GM12878 (cell line): ENCODE measurements at places on chromosomes 1 and 21. TPM values are rescaled to one million over a fixed set of nuclear protein-coding genes. Genes with fewer than 3 reads are reported as not detected.

CELA3A gene
- not detected in 2 replicates for polyA plus RNA-seq

MANEAL gene
- 0.42 and 1.0 TPM in 2 replicates for polyA plus RNA-seq

PLEKHN1 gene
- not detected in 2 replicates for polyA plus RNA-seq

DNA sequence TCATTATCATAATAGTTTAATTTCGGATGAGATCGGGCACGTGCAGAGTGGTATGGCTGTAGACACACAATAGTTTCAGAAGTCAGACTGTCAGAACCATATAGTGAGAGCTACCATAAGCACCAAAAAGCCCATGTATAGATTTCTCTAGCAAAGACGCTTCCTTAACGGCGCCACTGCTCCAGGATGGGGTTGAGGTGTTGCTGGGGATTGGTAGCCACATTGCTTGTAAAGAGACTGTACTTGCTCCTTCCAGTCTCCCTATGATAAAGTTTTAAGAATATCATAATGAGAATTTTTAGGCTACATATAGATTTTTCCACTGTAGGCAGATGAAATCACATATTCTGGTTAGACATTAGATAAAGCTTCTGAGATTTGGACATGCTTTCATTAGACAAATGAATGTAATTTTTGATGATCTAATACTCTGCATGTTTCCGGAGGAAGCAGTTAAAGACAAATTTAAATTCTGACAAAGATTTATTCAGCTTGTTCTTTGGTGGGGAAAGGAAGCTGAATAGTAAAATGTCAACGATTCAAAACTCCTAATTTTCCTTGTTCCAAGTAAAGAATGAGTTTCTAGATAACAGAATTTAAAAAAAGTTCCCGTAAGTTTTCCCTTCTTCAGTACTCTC, 77.7 kb downstream of the MAP3K7CL start:
- no peak for DNase-seq
- H3K27ac ChIP-seq: no peak overlapping the region
- H3K36me3 ChIP-seq: no peaks in the 10 kb centered on the region

GRCh38 chr1:29593601-29594382, 357.5 kb downstream of the PTPRU start:
- no peak overlapping the region for H3K4me3 ChIP-seq
- no peaks in the 10 kb centered on the region for H3K27me3 ChIP-seq
- no peak for DNase-seq
- no peaks in the 10 kb centered on the region for H3K4me1 ChIP-seq
- no peaks in the 10 kb centered on the region for H3K36me3 ChIP-seq

SPATA46 gene
- not detected in 2 replicates for polyA plus RNA-seq

FOXD3 gene
- not detected in 2 replicates for polyA plus RNA-seq

MATN1 gene
- polyA plus RNA-seq: 0.09 and 0.33 TPM in 2 replicates

- H3K36me3 ChIP-seq: no peaks in the 10 kb centered on the region
- no peaks in the 10 kb centered on the region for H3K27me3 ChIP-seq
- H3K27ac ChIP-seq: no peak overlapping the region
- peaks cover 21% of the 10 kb centered on the region for H3K4me1 ChIP-seq
- no peak for DNase-seq
Measured at GRCh38 chr1:66271216-66271903, 262.6 kb upstream of the SGIP1 start.

CDCP2 gene
- polyA plus RNA-seq: not detected in 2 replicates

DNA sequence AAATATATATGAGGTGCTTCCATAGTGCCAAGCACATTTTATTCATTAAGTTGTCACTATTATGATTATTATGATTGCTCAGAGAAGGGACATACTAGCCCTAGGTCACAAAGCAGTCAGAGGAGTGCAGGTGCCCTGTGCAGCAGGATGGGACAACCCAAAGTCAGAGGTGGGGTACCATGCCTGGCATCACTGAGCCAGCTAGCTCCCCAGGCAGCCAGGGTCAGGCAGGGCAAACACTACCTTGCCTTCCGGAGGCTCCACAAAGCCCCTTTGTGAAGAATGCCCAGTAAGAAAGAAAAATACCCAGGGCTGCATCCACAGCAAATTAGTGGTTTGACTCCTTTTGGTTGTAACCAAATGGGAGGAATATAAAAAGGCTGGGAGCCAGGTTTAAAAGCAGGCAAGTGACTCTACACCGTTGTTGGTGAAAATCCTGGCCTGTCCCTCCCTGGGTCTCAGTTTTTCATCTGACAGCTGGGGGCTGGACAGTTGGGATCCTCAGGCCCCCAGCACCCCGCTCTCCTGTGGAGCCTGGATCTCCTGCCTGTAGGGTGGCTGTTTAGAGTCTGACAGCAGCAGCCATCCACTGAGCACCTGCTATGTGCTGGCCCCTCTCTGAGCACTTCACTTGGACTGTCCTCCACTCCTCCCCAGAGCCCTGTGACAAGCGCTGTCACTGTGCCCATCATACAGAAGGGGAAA, 98.8 kb downstream of the GLIS1 start:
- no peaks in the 10 kb centered on the region for H3K36me3 ChIP-seq
- H3K4me1 ChIP-seq: no peaks in the 10 kb centered on the region
- DNase-seq: no peak
- no peak overlapping the region for H3K27ac ChIP-seq
- H3K27me3 ChIP-seq: peaks cover 3% of the 10 kb centered on the region; the same call in 1 of the 2 replicates

DNA sequence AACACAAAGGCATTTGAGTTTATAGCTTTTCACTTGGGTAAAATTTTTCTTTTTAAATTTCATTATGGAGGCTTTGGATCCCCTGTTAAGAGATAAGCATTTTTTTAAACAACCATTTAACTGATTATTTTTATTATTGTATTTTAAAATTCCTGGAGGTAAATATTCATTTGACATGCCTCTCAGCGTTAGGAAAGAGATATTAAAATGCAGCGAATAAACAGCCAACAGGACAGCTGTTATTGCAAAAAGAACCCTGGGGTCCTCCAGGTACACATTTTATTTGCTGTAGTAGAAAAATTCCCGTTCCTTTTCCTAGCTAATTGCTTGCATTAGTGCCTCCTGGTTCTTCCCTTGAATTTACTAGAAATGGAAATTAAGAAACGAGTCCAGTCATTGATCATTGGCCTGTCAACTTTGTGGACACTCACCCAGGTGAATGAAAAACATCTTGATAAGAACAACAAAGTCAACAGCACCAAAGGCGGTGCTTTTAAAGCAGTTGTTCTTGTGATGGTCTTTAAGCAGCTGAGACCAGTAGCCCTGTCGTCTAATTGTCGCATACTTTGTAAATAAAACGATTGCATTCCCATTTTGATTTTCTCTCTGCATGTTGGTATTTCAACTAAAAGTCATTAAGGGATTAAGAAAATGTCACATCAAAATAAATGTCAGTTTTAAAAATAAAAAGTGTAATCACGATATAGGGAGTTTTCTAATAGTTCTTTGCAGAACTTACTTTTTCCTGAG, 282.4 kb downstream of the GRIK1 start:
- no peaks in the 10 kb centered on the region for H3K27me3 ChIP-seq
- no peak overlapping the region for H3K4me3 ChIP-seq
- no peaks in the 10 kb centered on the region for H3K4me1 ChIP-seq
- H3K36me3 ChIP-seq: no peaks in the 10 kb centered on the region

DNA sequence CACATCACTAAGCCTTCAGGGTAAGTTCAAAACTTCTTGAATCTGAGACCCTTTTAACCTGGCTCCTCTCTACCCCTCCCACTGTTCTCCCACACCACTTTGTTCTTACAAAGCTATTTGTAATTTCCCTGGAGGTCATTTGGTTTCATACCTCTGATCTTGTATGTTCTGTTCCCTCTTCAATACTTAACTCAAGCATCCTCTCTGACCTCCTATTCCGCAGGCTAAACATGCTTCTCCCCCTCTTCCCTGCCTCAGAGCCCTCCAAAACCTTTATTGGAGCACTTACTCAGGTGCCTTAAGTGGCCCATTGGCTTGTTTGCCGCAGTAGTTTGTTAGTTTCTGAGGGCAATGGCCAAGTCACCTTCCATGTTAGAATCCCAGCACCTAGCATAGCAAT, 54.8 kb downstream of the SSX2IP start:
- H3K27me3 ChIP-seq: no peaks in the 10 kb centered on the region
- no peaks in the 10 kb centered on the region for H3K36me3 ChIP-seq
- DNase-seq: no peak
- H3K4me1 ChIP-seq: no peaks in the 10 kb centered on the region
- H3K4me3 ChIP-seq: no peak overlapping the region

FAM72D gene
- 17.6 and 18.4 TPM in 2 replicates for polyA plus RNA-seq

DNA sequence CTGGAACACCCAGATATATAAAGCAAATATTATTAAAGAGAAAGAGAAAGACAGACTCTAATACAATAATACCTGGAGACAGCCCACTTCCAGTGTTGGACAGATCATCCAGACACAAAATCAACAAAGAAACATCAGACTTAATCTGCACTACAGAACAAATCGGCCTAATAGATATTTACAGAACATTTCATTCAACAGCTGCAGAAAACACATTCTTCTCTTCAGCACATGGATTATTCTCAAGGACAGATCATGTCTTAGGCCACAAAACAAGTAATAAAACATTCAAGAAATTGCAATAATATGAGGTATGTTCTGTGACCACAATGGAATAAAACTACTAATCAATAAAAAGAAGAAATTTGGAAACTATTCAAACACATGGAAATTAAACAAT, 398.3 kb upstream of the DUSP10 start:
- DNase-seq: no peak
- no peaks in the 10 kb centered on the region for H3K36me3 ChIP-seq
- no peak overlapping the region for H3K27ac ChIP-seq
- H3K4me3 ChIP-seq: no peak overlapping the region
- no peaks in the 10 kb centered on the region for H3K4me1 ChIP-seq

FCGR2B gene
- 112 and 114 TPM in 2 replicates for polyA plus RNA-seq

LCE6A gene
- polyA plus RNA-seq: not detected in 2 replicates

ANGPTL1 gene
- not detected in 2 replicates for polyA plus RNA-seq

DNA sequence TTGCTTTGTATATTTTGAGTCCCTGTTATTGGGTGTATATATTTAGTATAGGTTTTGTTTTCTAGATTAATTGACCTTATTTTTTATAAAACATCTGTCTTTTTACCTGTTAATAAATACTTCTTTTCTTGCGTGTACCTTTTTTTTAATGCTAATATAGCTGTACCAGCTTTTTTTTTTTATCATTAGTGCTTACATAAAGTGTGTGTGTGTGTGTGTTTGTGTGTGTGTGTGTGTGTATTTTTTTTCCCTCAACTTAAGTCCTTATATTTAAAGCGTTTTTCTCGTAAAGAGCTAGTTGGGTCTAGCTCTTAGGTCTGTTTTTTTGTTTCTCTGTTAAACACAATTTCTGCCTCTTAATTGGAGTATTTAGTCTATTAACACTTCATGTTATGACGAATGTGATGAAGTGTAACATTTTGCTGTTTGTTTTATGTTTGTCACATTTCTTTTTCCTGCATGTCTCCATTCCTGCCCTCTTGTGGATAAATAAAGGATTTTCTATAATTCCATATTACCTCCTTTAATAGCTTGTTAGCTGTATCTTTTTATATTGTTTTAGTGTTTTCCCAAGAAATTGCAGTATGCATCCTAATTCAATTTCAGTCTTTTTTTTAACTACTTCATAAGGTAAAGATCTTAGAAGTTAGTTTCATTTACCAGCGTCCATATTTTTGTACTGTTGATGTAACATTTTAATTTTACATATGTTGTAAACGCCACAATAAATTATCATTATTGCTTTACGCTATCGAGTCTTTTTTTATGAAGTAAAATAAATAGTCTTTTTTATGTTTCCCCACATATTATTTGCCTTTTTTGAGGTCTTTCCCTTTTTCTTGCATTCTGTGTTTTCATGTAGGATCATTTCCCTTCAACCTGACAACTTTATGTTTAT, 4.3 kb downstream of the PRMT2 start:
- H3K4me1 ChIP-seq: no peaks in the 10 kb centered on the region
- no peak for DNase-seq
- no peak overlapping the region for H3K27ac ChIP-seq
- H3K27me3 ChIP-seq: no peaks in the 10 kb centered on the region

DNA sequence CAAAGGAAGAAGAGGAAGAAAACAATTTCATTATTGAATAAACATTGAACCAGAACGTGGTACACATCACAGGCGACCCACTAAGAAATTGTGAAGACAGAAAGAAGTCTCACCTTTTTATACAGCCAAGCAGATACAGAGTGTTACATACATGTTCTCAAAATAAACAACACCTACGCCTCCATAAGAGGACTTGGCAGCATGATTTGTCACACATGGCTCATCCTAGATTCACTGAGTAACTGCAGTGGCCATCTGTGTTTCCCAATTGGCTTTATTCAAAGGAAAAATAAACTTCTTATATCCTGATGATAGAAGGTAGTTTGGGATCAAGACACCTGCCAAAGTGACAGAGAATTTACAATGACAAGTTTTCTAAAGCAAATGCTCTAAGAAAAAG, 7.6 kb upstream of the KRTAP19-8 start:
- no peaks in the 10 kb centered on the region for H3K36me3 ChIP-seq
- no peaks in the 10 kb centered on the region for H3K27me3 ChIP-seq
- H3K27ac ChIP-seq: no peak overlapping the region
- no peak overlapping the region for H3K4me3 ChIP-seq

- no peak overlapping the region for H3K4me3 ChIP-seq
- H3K27ac ChIP-seq: no peak overlapping the region
- H3K36me3 ChIP-seq: peaks cover 5% of the 10 kb centered on the region; the same call in 1 of the 2 replicates
- DNase-seq: no peak
- no peaks in the 10 kb centered on the region for H3K4me1 ChIP-seq
Measured at GRCh38 chr1:172613294-172613693, 45.6 kb upstream of the FASLG start.

GRCh38 chr1:84268346-84268745, 33.2 kb upstream of the SAMD13 start:
- no peaks in the 10 kb centered on the region for H3K36me3 ChIP-seq
- H3K4me3 ChIP-seq: no peak overlapping the region
- DNase-seq: no peak
- H3K4me1 ChIP-seq: peaks cover 15% of the 10 kb centered on the region
- H3K27ac ChIP-seq: no peak overlapping the region
- H3K27me3 ChIP-seq: no peaks in the 10 kb centered on the region

DNA sequence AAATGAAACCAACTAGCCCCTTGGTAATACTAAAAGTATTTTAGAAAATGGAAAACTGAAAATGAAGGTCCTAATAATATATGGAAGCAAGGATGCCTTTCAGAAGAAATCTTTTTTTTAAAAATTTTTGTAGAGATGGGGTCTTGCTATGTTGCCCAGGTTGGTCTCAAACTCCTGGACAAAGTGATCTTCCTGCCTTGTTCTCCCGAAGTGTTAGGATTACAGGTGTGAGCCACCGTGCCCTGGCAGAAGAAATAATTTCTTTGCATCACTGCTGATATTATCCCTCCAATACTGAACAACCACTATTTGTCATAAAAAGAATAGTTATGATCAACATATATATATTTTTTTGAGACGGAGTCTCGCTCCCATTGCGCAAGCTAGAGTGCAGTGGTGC, 25.6 kb downstream of the SELENOF start:
- no peaks in the 10 kb centered on the region for H3K27me3 ChIP-seq
- peaks cover 5% of the 10 kb centered on the region; the same call in 1 of the 2 replicates for H3K4me1 ChIP-seq
- no peaks in the 10 kb centered on the region for H3K36me3 ChIP-seq
- no peak overlapping the region for H3K27ac ChIP-seq
- DNase-seq: no peak
- H3K4me3 ChIP-seq: no peak overlapping the region

GRCh38 chr1:85201340-85202091, 700 bp upstream of the SYDE2 start:
- H3K27me3 ChIP-seq: no peaks in the 10 kb centered on the region; the same call in 1 of the 2 replicates
- no peaks in the 10 kb centered on the region for H3K36me3 ChIP-seq
- H3K27ac ChIP-seq: peak overlapping the region; percentile 52
- DNase-seq: no peak
- H3K4me3 ChIP-seq: peak overlapping the region; percentile 78
